ENCODE measurements at places on chromosomes 4 and X.

GRCh38 chr4:26343038-26343398 lies 22.2 kb downstream of the RBPJ start:
- DNase-seq: no peak

DNA sequence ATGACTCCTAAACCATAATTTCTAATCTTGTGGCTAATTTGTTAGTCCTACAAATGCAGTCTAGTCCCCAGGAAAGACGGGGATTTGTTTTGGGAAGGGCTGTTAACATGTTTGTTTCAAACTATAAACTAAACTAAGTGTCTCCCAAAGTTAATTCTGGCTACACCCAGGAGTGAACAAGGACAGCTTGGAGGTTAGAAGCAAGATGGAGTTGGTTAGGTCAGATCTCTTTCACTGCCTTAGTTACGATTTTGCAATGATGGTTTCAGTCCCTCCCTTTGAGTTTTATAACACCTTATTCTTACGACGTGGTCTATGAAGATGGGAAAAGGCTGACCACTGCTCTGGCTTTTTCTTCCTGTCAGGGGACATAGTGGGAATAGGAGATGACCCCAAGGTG lies 27.0 kb upstream of the IL2 start:
- no peak for DNase-seq

- DNase-seq: no peak
Measured at GRCh38 chrX:68676335-68676734, 28.9 kb downstream of the STARD8 start.

- DNase-seq: no peak
Measured at GRCh38 chrX:56788229-56788628, 59.2 kb downstream of the NBDY start.

DNA sequence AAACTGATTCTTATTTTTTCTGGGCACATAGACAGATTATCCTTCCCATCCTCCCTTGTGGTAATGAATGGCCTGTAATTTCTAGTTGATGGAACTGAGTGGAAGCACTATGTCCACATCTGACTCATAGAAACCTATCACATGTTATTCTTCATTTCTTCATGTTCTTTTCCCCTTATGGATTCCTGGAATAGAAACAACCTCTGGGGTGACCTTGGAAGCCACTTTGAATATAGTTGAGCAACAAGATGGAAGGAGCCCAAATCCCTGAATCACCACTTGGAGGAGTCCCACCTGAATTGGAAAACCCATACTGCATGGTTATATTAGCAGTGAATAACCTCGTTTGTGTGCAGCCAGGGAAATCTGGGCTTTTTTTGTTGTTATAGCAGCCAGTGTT lies 137.8 kb downstream of the MID1IP1 start:
- DNase-seq: no peak

GRCh38 chr4:20487446-20487845 lies 212.8 kb upstream of the PACRGL start:
- no peak for DNase-seq

Data from stimulated activated CD8-positive, alpha-beta memory T cell treated with anti-CD3 and anti-CD28 coated beads, Interleukin-7, amount 100 ng/mL, for 1 hour (primary cell).